ENCODE measurements at places on chromosomes 12 and 14.

DNA sequence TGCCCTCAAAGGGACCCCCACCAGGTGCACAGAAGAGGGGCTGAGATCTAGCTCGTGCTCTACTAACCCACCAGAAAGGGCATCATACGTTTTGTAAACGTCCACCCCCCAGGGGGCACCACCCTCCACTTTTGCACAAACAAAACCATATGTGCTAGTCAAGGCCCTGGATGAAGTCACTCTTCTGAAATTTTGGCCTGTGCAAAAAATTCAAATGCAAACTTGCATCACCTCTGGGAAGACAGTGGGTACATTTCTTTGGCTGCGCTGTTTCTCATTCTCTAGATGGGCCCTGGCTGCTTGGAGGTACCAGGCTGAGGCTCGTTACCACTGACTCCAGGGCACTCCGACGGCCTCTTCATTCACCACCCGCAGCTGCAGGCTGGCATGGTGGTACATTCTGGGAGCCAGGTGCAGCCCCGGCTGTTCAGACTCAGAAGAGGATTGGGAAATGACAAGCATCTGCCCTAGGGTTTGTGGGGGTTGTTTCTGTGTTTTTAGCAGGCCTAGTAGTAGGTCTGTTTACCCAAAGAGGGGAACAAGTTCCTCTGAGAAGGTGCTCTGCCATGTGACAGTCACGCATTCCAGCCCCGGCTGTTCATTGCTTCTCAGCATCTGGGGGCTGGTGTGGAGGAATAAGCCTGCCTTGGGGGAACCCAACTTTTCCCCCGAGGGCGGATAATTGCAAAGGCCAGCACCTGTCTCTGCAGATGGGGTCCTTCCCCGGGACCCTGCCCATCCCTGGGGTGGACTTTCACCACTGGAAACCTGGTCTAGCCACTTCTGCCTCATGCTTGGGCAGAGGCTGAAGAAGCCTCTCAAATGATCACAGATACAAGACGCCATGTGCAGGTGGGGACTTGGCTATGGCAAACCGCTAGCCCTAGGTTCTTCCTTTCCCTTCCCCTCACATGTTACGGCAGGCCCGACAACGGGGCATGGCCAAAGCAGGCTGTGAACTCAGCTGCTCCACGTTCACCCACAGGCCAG, 147.6 kb downstream of the DPF3 start:
- DNase-seq: no peak

GRCh38 chr14:105357626-105358025, 40.7 kb upstream of the TEX22 start:
- DNase-seq: no peak

DNA sequence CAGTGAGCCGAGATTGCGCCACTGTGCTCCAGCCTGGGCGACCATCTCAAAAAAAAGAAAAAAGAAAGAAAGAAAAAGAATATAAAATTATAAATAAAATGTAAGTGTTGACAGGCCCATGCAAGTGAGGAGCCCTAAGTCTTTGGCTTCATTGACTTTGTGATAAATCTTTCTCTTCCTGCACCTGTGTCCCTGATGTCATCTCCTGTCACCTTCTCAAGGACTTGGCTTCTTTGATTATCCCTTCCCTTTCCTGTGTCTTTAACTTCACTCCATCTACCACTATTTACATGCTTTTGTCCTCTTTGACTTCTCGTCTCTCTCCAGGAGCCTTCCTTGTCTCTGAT, 33.6 kb upstream of the WNK1 start:
- DNase-seq: no peak

DNA sequence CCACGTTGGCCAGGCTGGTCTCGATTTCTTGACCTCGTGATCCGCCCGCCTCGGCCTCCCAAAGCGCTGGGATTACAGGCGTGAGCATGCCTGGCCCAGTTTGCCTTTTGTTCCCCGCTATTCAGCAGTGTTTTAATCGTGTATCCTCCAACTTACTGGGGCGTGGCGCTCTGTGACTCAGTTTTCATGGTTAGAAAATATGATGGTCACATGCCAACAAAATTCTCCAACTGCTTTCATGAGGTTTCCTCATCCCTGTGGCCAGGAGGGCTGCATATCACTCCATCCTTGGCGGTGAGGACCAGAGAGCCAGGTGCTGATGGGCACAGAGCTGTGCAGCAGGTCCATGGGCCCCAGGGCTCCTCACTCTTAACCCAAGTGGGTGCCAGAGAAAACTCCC, 33.0 kb upstream of the PRMT8 start:
- no peak for DNase-seq

GRCh38 chr12:108711489-108712164, 19.7 kb downstream of the CORO1C start:
- no peak for DNase-seq
